Left renal pelvis (tissue), 4 donors: ENCODE measurements at places on chromosomes 3 and 15.

- no peak for DNase-seq
Measured at GRCh38 chr3:5254281-5255048, 67.0 kb downstream of the EDEM1 start.

GRCh38 chr3:23254282-23254681, 51.2 kb downstream of the UBE2E2 start:
- DNase-seq, result no peak

- no peak for DNase-seq
Measured at GRCh38 chr15:61195116-61196002, 33.7 kb downstream of the RORA start.

- no peak for DNase-seq
Measured at GRCh38 chr3:27669591-27669990, 52.5 kb downstream of the EOMES start.

- DNase-seq, result no peak
Measured at GRCh38 chr3:37718632-37719031, 143.0 kb upstream of the CTDSPL start.

GRCh38 chr15:39191871-39192291, 389.0 kb upstream of the THBS1 start:
- DNase-seq, result no peak

- no peak for DNase-seq
Measured at GRCh38 chr3:142285083-142285517, 59.7 kb upstream of the GK5 start.

GRCh38 chr3:49300595-49300994, 23.6 kb upstream of the C3orf62 start:
- no peak for DNase-seq

GRCh38 chr3:72580900-72581299, 267.3 kb downstream of the SHQ1 start:
- DNase-seq, result no peak
